Memory B cell (primary cell): ENCODE measurements at places on chromosomes 6 and 20.

DNA sequence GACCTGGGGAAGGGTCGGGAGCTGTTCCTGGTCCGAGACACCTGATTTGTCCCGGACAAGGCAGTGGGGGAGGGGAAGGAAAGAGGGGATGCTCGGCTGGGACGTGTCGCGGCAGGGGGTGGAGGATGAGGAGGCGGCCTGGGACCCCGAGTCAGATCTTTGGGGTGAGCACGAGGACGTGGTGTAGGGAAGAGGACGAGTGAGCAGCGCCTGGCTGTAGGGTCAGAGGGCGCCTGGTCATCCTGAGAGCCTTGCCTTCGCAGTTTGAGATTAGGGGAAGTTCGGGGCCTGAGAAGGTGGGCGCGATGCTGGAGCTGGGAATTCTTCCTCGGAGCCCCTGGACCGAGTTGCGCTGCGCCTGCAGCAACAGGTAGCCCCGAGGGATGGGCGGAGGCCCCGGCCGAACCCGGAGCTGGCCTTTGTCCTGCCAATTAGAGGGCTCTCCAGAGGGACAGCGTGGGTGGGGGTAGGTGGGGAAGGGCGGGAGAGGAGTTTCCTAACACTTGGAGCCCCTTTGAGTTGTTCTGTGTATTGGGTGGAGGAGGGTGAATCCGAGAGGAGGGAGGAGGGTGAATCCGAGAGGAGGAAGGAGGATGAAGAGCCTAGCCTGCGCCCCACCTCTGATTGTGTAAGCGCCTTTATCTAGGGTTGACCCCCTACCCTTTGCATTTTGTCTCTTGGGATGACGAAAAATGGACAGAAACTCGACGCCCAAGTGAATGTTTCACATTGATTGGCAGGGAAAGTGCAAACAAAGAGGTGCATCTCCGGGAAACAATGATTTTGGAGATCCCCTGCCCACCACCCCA lies 72.0 kb downstream of the SOX4 start:
- DNase-seq, result no peak

DNA sequence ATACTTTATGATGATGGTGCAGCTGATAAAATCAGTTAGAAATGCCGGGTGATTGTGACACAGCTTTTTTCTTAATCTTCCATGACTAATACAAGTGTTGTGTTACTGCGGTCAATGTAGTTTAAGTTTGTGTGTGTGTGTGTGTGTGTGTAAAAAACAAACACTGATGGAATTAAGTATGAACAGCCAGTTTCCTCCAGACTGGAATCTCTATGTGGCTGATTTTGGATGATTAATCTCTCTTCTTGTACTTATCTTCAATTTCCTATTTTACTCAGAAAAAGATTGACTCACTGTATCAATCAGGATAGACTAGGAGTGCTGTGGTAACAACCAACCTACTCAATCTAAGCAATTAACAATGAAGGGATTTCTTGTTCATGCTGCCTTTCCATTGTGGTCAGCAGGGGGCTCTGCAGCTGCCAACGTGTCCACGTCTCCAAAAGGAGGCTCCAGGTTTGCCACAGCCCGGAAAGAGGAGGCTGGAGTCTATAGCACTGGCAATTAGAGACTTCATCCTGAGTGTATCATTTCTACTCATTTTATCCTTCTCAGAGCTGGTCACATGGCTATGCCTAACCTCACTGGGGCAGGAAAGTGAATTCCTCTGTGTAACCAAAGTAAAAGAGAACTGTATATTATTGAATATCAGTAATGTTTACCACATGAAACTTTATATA lies 107.7 kb downstream of the CD109 start:
- no peak for DNase-seq

DNA sequence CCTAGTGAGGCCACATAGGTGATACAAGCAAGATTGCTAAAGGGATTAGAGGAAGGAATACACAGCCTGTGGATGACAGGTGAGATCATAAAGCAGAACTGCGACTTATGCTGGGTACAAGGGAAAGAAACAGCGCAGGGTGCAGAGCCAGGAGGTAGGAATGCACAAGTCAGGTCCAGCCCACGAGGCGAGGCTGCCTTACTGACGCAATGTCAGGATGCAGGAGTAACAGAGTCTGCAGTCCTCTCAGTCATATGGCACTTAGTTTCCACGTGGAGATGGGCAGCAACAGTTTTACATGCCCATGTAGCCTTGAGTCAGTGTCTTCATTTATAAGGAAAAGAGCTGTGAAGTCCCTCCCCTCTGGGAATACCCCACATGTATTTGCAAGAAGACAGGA lies 210.9 kb downstream of the SYNE1 start:
- DNase-seq, result no peak

DNA sequence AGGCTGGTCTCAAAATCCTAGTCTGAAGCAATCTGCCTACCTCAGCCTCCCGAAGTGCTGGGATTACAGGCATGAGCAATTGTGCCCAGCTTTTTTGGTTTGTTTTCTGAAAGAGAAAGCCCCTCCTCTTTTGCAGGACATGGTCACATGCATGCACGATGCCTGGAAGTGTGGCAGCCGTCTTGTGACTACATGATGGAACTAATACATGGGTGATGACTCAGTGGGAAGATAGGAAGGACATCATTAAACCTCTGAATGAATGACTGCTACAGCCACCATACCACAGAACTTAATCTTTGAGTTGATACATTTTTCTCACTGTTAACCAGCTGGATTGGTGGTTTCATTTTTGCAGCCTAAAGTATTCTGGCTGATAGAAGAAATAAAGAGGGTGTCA lies 13.4 kb upstream of the CTNNBL1 start:
- no peak for DNase-seq

DNA sequence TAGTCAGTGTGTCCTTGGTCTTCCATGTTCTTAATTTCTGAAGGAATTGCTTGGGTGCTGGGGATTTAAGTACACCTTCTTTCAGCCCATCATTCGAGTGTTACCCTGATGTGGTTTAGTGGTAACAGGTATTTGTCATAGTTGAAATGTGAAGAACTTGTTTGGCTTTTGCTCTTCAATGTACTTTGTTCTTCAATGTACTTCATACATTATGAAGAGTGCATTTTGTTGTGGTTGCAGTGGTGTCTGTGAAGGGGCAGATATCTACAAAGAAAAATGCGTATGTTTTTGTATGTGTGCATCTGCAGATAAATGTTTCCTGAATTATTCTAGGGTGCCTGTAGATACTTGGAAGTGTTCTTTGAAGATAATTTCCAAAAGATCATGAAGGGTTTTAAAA lies 111.2 kb upstream of the SUPT3H start:
- DNase-seq, result no peak

DNA sequence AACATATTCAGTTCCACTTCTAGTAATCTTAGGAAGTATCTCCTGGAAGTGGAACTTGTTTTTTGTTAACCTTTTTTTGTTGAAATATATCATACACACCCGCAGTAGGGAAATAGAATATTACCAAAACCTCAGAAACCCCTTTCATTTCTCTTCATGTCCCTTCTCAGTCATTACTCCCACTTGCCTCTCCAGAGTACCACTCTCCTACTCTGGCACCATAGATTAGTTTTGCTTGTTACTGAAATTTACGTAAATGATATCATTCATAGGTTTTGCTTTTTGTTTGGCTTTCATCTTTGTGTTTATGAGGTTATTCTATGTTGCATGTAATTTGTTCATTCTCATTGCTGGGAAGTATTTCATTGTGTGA lies 52.8 kb downstream of the ZFAND3 start:
- no peak for DNase-seq

GRCh38 chr6:10297832-10298231 lies 117.0 kb downstream of the TFAP2A start:
- DNase-seq, result no peak

DNA sequence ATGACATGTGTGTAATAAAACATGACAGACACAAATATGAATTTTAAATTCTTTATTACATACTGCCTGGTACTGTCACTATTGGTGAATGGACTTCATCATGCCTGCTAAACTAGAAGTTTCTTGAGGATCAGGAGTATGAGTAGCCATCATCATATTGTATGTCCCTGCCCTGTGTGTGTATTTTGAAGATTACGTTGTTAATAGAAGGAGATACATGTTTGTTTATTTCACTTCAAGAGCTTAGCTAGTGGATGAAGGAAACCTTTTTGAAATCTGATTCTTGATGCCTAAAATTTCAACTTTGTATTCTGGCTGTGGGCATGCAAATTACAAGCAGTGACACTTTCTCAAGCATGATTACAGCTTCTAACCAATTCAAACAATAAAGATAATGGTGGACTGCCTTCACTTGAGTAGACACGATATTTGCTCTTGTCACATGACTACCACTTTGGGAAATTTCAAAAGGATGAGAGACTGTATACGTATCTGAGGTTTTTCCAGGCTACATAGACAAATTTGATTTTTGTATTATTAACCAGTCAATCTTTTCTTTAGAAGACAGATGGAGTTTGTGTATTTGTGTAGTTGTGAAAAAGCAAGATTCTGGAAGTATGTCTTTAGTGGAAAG lies 3.5 kb downstream of the TBPL1 start:
- no peak for DNase-seq

GRCh38 chr6:89566008-89566800 lies 72.3 kb downstream of the LYRM2 start:
- no peak for DNase-seq

DNA sequence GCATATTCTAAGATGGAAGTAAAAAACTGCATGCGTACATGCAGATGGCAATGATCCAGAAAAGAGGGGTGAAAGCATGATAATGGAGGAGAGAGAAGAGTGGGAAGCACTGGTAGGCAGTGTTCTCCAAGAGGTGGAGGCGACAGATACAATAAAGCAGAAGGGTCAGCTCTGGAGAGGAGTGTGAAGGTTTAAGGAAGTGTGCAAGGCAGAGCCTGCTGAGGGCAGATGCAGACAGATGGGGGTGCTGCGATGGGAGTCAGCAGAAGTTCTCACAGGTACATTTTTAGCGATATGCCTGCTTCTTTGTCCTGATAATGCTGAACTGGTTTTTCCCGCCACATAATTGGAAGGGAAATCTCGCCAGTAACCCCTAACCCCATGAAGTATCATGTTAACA lies 81.1 kb upstream of the C6orf118 start:
- no peak for DNase-seq

- no peak for DNase-seq
These were observed 676.5 kb downstream of the TENT5A start for GRCh38 chr6:81075974-81076373.

DNA sequence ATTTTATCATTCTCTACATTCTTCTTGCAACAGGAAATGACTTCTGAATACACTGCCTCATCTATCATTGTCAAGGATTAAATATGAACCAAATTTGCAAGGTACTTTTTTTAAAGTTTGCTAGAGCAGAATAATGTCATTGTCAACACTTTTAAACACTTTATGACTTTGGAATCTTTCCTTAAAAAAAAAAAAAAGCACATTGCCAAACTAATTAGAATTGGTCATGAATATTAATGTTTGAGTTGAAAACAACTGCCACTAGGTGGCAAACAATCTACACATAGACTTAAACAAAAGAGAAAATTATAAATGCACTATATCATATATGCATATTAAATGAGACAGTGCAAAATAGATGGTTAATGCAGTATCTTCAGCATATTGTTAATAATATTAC lies 32.5 kb upstream of the TMEM244 start:
- DNase-seq, result no peak

- DNase-seq, result no peak
These were observed 20.1 kb upstream of the NOL4L start for GRCh38 chr20:32605167-32605656.

DNA sequence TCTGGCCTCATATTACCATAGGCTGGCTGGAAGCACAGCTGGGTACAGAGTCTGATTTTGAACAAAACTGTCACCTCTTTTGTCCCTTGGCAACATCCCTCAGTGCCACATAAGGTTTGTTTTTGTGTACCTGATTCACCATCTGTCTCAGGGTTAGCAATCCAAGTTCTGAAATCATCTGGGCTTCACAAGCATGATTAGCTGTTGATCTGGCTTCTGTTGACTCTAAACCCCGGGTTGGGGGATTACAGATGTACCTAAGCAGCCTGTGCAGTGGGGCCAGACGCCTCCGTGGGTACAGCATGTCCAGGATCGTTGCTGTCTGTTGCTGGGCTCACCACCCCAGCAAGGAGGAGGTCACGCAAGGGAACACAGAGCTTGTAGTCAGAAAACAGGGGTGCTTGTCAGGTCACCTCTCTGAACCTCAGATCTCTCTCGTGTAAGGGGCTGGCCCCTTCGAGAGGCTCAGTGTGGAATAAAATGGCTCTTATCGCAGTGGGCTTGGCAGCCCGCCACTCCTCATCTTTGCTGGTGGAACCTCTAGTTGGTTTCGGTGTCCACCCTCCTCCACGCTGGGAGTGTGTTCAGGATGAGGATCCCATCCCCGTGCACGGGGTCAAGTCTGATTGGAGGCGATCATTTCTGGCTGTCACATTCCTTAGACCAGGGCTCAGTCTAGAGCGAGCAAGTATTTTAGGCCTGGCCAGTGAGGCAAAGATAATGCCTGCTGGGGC lies 39.2 kb upstream of the ZNF831 start:
- no peak for DNase-seq

GRCh38 chr20:5806457-5807263 lies 56.5 kb downstream of the SHLD1 start:
- DNase-seq, result no peak

DNA sequence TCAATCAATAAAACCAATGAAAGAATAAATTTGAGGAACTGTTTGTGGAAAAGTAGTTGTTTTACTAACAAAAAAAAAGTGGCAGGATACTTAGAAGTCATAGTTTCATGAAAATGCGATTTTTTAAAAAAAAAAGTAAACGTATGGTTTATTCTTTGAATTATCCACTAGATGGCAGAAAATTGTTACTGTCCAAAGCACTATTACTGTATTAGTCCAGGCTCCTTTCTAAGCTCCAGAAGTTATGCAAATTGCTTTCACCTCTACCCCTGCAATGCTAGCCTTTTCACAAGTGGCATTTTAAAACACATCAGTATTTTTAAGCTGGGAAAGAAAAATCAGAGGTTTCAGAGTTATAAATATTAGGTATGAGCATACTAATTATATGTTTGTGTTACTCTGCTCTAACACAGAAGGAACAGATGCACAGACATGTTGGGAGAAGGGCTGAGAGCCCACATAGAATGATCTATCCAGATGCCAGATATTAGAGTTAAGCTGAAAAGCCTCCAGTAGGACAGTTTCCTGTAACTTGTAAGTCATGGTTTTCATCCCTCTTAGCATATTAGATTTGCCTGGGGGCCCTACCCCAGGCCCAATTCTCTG lies 63.9 kb downstream of the FHL5 start:
- peak; percentile 5 for DNase-seq

GRCh38 chr6:140401761-140402160 lies 1027.3 kb upstream of the CITED2 start:
- no peak for DNase-seq
